ENCODE measurements at places on chromosomes 2 and 18.

DNA sequence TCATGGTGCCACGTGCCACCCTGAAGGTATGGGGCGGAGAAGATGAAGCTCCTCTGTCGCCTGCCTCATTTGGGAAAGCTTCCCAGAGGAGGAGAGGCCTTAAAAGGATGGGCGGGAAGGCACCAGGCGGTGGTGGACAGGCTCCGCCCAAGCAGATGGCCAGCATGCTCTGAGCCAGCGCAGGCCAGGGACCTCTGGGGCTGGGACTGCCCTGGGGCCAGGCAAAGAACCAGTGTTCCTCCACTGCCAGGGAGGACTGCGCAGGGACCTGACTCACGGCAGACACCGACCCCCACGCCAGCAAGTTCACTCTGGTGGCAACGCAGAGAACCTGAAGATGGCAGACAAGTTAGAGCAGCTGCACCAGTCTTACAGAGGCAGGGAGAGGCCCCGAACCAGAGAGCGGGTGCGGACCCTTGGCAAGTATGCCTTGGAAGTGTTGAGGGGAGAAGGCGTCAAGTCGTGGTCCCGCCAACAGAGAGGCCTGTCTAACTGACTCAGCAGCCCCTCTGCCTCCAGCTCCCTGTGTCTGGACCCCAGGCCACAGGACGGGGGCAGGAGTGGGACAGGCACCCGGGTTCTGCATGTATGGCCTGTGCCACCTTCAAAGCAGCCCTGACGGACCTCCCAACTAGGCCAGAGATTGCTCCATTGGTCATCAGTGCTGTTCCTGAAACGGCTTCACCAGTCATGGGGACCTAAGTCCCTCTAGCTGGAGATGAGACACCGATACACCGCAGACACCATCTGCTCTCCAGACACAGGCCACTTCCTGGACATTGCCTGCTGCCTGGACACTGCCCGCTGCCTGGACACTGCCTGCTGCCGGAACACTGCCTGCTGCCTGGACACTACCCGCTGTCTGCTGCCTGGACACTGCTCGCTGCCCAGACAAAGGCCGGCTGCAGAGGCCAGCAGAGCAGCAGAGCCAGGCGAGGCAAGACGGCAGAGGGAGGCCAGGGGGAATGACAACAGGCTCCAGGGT is 124.7 kb downstream of the HDAC4 start:
- no peak for DNase-seq

DNA sequence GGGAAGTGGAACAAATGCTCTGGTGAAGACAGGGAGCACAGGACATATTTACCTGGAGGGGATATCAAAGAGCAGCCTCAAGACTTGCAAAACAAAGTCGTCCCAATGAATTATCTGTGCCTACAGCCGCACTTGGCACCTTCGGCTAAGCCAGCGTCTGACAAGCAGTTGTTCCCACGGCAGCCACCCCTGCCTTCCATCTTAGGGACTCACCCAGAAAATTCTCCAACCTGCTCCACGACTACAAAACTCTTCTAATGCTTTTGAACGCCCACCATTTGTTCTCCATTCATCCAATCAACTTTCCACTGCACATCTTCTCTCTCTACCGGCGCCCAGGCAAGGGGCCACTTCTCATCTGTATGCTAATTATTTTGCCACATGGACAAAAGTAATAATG is 7.0 kb downstream of the MYT1L start:
- DNase-seq, result no peak

- no peak for DNase-seq
These were observed 62.1 kb upstream of the SLC16A14 start for GRCh38 chr2:230130668-230131364.

- no peak for DNase-seq
These were observed 35.8 kb upstream of the ZNF804A start for GRCh38 chr2:184562532-184562931.

GRCh38 chr2:169761970-169762292 is 28.3 kb downstream of the KLHL23 start:
- no peak for DNase-seq

DNA sequence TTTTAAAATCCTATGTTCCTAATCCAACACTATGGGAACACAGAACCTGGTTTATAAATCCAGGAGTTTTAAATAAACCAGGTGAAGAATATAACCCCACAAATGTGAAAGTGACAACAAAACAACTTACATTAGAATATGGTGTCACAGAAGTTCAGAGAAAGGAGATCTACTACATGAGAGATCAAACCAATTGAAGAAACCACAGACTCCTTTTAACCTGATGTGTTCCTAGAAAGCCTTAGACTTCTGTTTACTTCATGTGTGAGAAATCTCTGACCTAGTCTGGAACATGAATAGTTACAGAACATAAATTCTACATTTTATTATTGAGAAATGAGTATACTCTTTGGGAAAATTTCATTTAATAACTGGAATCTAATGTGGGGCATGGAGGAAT is 165.3 kb downstream of the FTCDNL1 start:
- no peak for DNase-seq

DNA sequence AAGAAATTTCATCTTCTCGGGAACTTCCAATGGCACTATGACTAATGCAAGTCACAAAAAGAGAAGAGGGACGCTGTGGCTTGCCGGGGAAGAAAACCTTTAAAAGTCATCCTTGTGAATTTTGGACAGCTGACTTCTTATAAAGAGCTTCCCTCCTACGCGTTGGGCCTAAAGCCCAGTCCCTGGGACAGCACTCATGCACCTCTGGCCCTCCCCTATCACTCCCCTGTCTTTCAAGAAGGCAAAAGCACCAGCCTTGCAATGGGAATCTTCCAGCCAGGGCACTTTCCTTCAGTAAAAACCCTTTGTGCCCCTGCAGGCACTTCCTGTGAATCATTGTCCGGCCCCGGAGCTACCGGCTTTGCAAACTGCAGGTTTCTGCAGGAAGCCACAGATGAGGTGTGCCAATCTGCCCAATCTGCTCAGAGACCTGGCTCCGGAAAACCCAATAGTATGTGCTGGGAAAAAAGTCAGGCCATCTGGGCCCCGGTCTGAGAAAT is 7.1 kb downstream of the MREG start:
- DNase-seq, result no peak

- DNase-seq, result no peak
These were observed 876 bp upstream of the CYP27A1 start for GRCh38 chr2:218780851-218781690.

DNA sequence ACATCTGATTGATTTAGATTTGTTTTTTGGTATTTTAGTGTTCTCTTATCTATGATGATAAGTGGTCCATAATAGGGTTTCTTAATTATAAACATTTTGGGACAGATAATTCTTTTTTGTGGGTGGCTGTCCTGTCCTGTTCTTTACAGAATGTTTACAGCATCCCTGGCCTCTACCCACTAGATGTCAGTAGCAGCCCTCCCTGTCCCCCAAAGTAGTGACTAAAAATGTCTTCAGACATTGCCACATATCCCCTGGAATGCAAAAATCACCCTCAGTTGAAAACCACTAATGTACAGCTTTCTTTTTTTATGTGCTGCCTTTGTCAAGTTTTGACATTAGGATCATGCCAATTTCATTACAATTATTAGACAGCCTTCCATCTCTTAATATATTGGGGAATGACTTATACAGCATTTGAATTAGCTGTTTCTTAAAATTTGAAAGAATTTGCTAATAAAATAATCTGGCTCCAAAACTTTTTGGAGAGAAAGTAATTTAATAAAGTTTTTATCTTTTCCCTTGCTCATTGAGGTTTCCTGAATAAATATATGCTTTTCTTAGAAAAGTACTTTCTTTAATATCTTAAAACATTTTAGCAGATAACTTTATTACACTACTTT is 19.5 kb downstream of the WIPF1 start:
- peak; percentile 29 for DNase-seq

- no peak for DNase-seq
These were observed 120.5 kb downstream of the TANC1 start for GRCh38 chr2:159088906-159089305.

DNA sequence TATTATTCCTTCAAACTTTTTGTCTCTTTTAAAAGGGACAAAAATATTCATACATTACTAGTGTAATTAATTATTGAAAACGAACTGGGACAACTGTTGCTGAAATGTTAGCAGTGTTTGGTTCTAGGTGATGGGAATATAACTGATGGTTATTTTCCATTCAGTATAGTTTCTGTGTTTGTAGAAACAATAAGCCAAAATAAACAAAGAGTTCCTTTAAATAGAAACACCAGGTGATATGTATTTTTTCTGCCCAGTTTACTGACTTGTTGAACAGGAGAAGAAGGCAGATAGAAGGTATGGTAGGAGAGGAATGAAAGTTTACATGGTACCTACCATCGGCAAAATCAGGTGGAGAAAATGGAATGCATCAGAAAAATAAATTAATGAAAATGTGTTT is 74.2 kb downstream of the LYPD6B start:
- DNase-seq, result no peak

- DNase-seq, result no peak
These were observed 144.8 kb upstream of the VWC2L start for GRCh38 chr2:214265991-214266489.

DNA sequence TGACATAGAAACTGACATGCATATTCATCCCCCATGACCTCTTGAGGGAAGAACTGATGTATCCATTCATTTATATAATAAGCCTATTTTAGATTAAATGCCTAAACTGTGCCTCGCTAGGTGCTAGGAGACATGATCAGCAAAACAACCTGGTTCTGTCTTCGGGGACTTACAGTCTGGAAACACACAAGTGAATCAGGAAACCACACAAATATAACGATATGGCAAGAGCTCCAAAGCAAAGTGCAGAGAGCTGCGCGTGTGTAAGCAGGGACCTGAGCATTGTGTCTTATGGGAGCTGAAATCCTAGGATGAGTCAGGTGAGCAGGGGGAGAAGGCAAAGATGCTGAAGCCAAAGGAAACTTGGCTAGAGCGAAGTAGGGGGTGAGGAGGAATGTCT is 120.6 kb downstream of the NRP2 start:
- no peak for DNase-seq

- no peak for DNase-seq
These were observed 127.3 kb upstream of the SPATS2L start for GRCh38 chr2:200179151-200179550.
